Stimulated activated CD8-positive, alpha-beta memory T cell treated with anti-CD3 and anti-CD28 coated beads, Interleukin-12 subunit alpha, Interleukin-12 subunit beta, amount 100 ng/mL, for 4 hours (primary cell): ENCODE measurements at places on chromosomes 16 and 17.

DNA sequence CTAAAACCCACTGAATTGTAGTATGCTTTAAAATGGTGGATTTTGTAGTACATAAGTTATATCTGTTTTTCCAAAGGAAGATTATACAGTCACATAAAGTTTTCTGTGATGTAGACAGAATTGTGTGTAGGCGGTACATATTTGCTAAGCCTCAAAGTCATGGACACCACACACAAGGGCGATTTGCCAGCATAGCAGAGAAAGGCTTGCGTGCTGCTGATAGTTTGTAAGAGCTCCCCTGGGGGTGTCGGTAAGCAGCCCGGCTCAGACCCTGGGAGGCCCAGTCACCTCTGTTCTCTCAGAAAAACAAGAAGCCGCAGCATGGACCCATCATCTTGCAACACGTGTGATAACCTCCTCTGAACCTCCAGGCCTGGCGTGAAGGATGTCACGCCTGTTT, 38.3 kb upstream of the AKTIP start:
- no peak for DNase-seq

- DNase-seq: no peak
These were observed 286.7 kb downstream of the SEC14L1 start for GRCh38 chr17:77427391-77427991.

- DNase-seq: no peak
These were observed 15.5 kb downstream of the ARSG start for GRCh38 chr17:68306819-68307218.

DNA sequence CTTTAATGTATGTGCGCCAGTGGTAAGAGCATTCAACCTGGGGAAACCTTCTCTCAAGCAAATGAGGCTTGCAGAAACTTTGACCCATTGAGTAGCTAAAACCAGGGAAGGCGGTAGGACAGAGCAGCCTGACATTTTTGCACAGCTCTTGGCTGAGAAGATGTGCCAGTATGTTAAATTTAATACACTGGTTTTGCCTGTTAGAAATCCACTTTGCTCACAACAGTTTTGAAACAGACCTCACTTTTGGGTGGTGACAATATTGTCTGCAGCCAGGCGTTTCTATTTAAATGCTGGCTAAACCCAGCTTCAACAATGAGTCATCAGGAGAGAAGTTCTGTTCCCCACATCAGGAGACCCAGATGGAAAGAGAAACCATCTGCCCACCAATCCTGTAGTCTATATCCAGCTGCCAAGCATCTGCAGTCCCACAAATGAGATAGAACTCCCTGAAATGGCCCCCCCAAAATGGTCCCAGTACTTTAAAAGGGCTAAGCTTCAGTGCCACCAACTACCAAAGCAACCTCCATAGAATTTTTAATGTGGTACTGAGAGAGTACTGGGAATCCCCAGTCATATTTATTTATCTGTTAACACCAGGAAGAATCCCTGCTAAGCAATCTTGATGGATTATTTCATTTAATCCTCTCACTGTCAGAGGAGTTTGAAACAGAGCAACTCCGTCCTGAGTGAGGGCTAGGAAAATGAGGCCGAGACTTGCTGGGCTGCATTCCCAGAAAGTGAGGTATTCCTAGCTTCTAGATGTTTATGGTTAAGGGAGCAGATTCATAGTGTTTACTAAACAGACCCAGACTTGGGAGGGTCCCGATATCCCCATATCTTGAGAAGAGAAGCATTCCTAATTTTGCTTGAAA, 29.0 kb upstream of the CLEC3A start:
- DNase-seq: no peak

- no peak for DNase-seq
These were observed 24.2 kb upstream of the CPHXL start for GRCh38 chr16:75750528-75750927.

DNA sequence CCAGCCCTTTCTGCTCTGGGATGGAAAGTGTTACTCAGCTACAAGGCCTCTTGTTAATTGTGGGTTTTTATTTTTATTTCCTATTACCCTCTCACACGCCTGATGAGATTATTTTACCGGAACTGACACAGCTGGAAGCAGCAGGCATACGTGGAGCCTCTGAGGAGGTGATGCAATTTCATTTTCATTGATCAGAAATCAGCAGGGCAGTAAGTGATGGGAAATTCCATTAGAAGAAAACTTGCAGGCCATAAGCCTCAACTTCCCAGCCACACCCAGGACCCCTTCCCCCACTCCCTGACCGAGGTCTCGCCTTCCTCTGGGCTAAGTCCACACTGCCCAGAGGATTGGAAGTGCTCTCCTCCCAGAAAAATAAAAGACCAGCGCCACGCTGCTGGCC, 69.7 kb downstream of the ZFHX3 start:
- no peak for DNase-seq

GRCh38 chr16:57166451-57166850, 19.4 kb downstream of the PSME3IP1 start:
- DNase-seq: no peak

GRCh38 chr16:31472709-31473203, 804 bp downstream of the TGFB1I1 start:
- no peak for DNase-seq

DNA sequence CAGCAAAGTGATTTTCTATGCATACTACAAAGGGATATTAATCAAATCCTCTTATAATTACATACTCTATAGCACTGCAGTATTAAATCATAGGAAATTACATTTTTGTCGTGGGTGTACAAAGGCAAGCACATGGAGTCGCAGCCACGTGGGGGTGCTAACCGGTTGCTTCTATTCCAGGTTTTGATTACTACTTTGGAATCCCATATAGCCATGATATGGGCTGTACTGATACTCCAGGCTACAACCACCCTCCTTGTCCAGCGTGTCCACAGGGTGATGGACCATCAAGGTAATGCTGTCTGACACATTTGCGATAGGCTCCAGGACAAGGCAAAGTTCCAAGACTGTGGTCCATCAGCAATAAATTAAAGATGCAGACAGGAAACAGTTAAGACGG, 60.1 kb downstream of the ARSG start:
- DNase-seq: no peak

GRCh38 chr16:15966836-15967546, 17.6 kb downstream of the ABCC1 start:
- DNase-seq: no peak

- DNase-seq: no peak
These were observed 1.9 kb upstream of the PLEKHG4 start for GRCh38 chr16:67277294-67277998.

- DNase-seq: no peak
These were observed 274.5 kb downstream of the MRTFB start for GRCh38 chr16:14345512-14346115.

- DNase-seq: no peak
These were observed 109.4 kb upstream of the GSE1 start for GRCh38 chr16:85503679-85504231.

DNA sequence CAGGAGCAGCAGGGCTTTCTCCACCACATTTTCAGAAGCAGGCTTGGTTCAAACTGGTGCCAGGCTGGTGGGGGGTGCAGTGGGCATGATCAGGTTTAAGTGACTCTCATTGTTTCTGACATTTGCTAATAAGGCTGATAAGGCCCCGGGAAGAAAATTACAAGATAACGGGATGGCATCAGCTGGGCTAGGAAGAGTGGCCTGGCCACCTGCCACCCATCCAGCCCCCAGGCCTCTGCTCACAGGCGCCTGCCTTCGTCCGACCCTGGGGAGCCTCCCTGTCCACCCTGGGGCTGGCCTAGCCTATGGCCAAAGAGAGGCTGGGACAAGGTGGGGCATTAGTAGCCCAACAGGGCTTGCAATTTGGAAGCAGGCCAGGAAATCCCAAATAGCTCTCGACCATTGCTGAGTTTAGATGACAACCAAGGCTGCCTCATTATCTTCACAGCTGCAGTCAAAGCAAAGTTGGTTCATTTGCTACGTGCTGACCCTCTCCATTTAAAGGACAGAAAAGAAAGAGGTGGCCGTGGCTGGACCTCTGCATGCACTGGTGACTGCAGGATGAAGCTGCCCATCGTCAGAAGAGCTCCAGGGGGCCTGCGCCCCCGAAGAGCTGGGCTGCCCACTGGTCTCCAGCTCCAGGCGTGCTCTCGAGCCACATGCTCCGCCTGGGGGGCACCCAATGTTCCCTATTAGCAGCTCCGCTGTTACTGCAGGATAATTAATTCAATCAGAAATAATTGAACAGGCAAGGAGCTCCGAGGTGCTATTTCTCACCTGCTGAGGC, 44.9 kb downstream of the PEMT start:
- DNase-seq: no peak

DNA sequence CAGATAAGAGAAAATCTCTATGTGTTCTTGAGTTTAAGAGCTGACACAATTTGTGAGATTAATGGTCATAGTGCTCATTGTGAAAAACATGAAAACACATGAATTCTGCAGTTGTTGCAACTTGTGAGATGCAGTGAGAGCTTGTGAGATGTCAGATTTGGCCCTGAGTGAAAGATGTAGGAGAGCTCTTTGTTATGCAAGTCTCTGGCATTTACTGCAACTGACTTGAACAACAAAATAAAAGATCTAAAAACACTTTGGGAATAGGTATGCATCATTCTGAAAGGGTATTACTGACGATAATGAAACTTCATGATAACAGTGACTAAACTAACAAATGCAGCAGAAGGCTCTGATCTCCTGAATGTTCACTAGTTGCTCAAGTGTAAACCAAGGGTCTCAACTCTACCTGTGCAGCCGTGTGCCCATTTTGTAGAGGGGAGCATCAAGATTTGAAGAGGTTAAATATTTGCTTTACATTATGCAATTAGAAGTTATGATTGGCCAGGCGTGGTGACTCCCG, 50.8 kb upstream of the SMIM36 start:
- no peak for DNase-seq
